ENCODE measurements at places on chromosomes 2 and 18. TPM values are rescaled to one million over a fixed set of nuclear protein-coding genes. Genes with fewer than 3 reads are reported as not detected.

- peak; percentile 86 for DNase-seq
These were observed 17.3 kb downstream of the ALPK2 start for GRCh38 chr18:58611395-58612131.

- DNase-seq: no peak
These were observed 88.4 kb upstream of the SP3 start for GRCh38 chr2:174053355-174054151.

DNA sequence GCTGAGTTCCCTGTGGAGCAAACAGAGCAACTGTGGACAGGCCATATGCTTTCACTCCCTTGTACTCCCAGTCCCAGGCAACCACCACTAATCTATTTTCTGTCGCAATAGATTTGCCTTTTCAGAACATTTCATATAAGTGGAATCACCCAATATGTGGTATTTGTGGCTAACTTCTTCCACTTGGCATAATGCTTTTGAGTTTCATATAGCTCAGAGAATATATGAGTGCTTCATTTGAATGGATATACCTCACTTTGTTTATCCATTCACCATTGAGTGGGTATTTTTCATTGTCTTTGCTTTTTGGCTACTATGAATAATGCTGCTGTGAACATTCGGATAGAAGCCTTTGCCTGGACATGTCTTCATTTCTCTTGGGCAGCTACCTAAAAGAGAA lies 151.9 kb downstream of the CERS6 start:
- DNase-seq: no peak

DNA sequence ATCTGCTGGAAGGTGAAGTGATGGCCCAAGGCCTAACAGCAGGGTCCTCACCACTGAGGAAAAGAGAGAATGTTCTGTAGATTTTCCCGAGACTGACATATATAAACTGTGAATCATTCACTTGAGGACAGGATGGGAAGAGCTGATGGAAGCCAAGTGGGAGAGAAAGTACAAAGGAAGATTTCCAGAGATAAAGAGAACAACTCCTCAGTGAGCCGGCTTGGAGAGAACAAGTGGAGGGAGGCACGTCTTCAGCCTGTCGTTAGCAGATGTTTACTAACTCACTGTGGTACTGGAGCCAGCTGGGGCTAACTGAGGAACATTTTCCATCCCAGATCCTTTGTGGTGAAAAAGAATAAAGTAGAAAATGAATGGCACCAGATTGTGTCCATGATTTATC lies 552.9 kb upstream of the TNP1 start:
- DNase-seq: no peak

DNA sequence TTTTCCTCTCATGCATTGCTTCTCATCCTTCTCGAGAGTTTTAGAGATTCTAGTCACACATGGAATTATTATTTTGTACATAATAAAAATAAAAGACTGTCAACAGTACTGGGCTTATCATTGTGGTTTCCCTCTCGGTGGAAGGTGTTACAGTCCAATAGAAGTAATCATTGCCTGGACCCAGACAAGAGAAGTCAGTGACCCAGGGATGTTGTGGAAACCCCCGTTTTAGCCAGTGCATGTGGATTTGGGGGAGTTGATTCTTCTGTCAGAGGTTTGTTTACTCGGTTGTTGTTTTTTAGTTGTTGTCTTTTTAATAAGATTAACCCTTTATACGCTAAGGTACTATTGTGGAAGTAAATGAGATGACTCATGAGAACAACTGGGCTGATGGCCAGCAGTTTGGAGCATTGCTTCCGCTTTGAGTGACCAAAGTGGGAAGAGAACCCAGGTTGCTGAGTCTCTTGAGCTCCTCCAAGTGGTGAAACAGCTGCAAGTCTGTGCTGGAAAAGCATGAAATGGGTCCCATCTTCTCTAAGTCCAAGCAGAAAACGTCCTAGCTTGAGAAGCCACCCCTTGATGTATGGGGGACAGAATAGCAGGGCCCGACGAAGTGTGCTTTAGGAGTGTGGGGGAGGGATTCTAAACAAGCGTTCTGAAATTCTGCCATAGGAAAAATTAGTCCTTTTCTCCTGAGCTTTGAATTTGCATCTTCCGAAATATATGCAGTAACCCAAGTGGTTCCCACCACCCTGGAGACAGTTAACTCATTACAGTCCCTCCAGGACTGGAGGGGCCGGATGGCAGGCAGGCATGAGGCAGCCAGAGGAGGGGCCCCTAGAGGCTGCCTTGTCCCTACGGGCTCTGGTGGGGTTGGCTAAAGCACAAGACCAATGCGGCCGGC lies 61.8 kb upstream of the GPR45 start:
- DNase-seq: peak; percentile 69

GRCh38 chr2:224185023-224185601 lies 146.0 kb upstream of the SERPINE2 start:
- no peak for DNase-seq

GRCh38 chr2:204202253-204202652 lies 265.7 kb downstream of the ICOS start:
- no peak for DNase-seq

DNA sequence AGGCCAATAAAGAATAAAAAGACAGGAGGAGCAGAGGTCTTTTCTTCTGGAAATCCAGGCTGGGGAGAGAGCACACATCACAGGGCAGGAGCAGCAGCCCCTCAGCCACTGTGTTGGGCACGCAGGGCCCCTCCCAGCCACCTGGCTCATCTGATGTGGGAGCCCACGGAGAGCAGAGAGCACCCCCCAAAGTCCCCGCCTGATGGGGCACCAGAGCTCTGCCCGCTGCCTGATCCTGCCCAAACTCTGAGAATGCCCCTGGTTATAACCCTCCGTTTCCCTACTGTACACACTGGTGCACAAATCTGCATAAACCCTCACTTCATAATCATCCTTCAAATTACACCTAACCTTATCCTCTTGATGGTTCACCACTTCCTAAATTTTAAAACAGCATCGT lies 111.3 kb downstream of the HDAC4 start:
- DNase-seq: no peak

DNA sequence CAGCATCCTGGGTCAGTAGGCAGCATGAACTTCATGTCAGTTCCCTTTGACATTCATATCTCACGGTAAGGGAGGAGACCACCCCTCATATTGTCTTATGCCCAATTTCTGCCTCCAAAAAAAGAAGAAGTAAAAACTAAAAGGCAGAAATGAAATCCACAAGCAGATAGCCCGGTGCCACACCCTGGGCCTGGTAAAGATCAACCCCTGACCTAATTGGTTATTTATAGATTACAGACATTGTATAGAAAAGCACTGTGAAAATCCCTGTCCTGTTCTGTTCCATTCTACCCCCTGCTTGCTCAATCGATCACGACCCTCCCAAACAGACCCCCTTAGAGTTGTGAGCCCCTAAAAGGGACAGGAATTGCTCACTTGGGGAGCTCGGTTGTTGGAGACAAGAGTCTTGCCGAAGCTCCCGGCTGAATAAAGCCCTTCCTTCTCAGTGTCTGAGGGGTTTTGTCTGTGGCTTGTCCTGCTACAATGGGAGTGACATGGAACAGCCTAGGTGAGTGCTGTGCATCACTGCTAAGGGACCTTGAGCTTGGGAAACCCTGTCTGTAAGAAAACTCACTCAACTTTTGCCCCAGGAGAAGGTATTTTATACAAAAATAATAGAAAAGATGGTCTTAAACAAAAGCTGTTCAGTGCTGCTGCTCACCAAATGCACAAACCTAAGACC lies 11.1 kb downstream of the NDUFV2 start:
- DNase-seq: no peak

- DNase-seq: no peak
These were observed 2.8 kb downstream of the DUSP2 start for GRCh38 chr2:96142217-96143113.

- no peak for DNase-seq
These were observed 234.5 kb downstream of the VAPA start for GRCh38 chr18:10148189-10148929.

DNA sequence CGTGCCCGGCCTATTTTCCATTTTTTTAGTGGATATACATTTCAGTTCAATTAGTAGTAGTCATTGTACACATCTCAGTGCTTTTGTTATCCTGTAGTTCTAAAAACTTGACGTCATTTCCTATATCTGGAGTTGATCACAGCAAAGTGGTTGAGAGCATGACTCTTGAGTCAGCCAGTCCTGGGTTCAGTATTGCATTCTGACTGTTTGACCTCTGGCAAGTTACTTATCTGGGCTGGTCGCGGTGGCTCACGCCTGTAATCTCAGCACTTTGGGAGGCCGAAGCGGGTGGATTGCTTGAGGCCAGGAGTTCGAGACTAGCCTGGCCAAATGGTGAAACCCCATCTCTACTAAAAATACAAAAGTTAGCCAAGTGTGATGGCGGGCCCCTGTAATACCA lies 50.4 kb upstream of the PPM1B start:
- DNase-seq: no peak

DNA sequence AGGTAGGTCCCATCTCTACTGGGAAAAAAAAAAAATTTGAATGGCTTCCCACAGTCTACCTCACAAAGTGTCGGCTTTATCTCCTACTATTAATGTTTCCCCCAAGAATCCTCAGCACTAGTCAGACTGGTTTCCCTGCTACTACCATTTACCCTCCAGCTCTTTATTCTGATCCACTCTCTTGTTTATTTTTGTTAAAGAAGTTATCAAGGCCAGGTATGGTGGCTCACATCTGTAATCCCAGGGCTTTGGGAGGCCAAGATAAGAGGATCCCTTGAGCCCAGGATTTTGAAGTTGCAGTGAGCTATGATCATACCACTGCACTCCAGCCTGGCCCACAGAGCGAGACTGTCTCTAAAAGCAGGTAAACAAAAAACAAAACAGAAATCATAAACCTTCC lies 1275.3 kb downstream of the LRP1B start:
- DNase-seq: no peak

DNA sequence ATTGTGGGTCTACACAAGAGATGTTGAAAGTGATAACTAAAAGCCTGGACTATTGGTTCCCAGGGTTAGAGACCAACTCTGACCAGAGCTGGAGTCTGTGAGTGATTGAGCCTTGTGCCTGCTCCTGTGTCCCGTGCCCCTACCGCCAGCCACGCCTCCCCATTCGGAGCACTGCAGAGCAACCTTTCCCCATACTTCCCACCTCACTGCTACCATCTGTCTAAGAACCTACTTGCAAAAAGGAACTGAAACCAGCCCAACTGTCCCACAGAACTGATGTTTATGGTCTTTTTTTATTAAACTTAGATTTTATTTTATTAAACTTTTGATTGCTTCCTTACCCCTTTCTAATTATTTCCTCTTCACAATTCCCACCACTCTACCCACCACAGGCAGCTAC lies 300.3 kb upstream of the MGAT5 start:
- DNase-seq: no peak

GRCh38 chr2:60413069-60413813 lies 140.2 kb downstream of the BCL11A start:
- no peak for DNase-seq

DNA sequence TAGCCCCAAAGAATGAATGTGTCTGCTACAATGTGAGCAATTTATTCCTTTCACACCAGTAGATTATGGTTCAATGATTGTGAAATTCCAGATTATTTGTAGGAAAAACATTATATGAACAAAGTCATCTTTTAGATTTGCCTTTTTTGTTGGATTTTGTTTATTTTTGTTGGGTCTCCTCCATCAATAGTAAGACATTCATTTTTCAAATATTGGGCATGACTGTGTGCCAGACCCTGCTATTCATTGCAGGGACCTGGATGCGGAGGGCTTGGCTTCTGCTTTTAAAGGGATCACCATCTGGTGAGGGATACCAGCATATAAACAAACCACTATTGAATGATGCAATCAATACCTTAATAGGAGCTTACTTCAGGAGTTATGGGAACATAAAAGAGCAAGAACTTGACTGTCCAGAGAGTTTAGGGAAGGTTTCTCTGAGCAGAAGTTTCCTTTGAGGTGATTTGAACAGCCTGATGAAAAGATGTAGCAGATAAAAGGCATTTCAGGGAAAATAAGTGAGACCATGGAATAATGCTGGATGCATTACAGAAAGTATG lies 486.7 kb downstream of the EPHA4 start:
- no peak for DNase-seq

GRCh38 chr2:45445037-45445436 lies 166.0 kb downstream of the SRBD1 start:
- DNase-seq: no peak

- DNase-seq: no peak
These were observed 32.4 kb upstream of the PPM1B start for GRCh38 chr2:44136252-44136651.

GRCh38 chr18:8958660-8959059 lies 143.8 kb upstream of the NDUFV2 start:
- no peak for DNase-seq

GRCh38 chr2:33317369-33318007 lies 159.0 kb upstream of the RASGRP3 start:
- no peak for DNase-seq

GRCh38 chr2:101038455-101039255 lies 36.6 kb downstream of the RPL31 start:
- no peak for DNase-seq

GRCh38 chr2:46998551-46998950 lies 82.9 kb upstream of the MCFD2 start:
- DNase-seq: no peak

- DNase-seq: peak; percentile 7
These were observed 168.5 kb downstream of the CBLN2 start for GRCh38 chr18:72375618-72376017.

DNA sequence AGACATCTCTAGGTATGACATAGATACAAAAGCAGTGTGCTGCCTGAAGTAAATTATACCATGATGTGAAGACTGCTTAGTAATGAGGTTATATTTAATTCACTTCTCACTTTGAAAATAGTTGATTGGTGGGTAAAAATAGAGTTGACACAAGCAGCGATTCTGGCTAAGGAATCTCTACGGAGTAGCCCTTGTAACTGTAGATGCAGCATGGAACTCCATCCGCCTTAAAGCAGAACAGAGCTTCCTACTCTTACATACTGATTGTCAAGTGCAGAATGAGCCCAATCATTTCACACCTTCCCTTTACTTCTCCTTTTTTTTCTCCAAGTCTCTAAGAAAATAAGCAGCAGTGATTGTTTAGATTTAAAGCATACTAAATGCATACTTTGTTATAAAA lies 1594.6 kb upstream of the SLC39A10 start:
- DNase-seq: no peak

- DNase-seq: no peak
These were observed 85.6 kb downstream of the IKZF2 start for GRCh38 chr2:213065583-213066442.

DNA sequence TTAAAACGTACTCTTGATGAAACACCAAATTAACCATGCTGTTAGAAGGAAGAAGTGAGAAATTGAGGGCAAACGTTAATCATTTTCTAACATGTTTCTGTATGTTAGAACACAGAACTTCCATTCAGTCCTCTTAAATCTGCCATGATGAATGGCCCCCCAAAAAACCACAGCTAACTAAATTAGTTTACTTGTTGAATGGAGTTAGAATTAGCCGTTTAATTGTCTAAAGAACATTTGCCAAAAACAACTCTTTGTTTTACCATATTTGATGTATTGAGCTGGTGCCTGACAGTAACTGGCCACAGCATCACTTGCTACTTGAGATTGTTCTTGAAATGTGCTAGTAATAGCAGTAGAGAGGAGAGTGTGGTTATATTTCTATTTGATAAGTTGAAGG lies 12.7 kb downstream of the CCNYL1 start:
- no peak for DNase-seq

HAAO gene
- total RNA-seq: 2.2 TPM

CHST9 gene
- 2.1 TPM for total RNA-seq

IL1A gene
- 1.4 TPM for total RNA-seq

FAM117B gene
- total RNA-seq: 3.8 TPM

LYG1 gene
- 0.12 TPM for total RNA-seq

PLA2R1 gene
- total RNA-seq: 1.3 TPM

LTBP1 gene
- total RNA-seq: 43.9 TPM

ASXL3 gene
- under 0.01 TPM for total RNA-seq

DQX1 gene
- not detected for total RNA-seq

RSAD2 gene
- total RNA-seq: under 0.01 TPM
